ENCODE measurements at places on chromosomes 3 and 15.

- no peak for DNase-seq
Measured at GRCh38 chr15:63046917-63047760, 4.6 kb downstream of the TPM1 start.

- no peak for DNase-seq
Measured at GRCh38 chr3:190178779-190179178, 58.1 kb upstream of the P3H2 start.

- no peak for DNase-seq
Measured at GRCh38 chr15:68933001-68933400, 2.7 kb downstream of the SPESP1 start.

DNA sequence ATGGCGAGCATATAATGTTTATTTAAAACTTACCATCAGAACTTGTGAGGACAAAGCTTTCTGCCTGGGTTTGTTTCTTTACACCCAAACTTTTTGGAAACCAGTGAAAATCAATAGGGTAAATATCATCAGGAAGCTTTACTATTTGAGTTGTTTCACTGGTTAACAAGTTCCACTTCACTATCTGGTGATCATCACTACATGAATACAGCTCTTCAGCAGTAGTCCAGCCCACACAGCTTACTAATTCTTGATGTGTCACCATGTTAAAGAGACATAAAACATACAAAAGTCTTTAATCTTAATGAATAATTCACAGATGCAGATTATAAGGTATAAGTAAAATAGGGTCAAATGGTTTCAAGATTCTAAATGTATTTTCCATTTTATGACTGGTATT, 17.6 kb downstream of the IFT80 start:
- no peak for DNase-seq

DNA sequence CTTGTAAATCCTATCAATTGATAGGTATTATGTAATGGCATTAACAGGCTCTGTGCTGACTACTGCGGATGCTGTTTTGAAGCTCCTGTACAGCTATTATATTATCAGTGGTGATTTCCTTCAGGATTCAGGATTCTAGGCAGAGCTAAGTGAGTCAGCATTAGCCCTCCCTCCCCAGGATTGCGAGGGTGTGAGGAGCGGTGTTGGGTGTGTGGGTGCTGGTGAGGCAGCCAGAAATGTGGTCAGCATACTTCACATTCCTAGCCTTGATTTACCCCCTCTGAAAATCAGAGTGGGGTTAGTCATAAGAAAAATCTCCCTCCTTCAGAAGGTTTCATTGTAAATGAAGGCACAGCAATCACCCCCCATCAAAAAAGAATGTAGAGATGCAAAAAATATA, 72.5 kb downstream of the SNTN start:
- no peak for DNase-seq

DNA sequence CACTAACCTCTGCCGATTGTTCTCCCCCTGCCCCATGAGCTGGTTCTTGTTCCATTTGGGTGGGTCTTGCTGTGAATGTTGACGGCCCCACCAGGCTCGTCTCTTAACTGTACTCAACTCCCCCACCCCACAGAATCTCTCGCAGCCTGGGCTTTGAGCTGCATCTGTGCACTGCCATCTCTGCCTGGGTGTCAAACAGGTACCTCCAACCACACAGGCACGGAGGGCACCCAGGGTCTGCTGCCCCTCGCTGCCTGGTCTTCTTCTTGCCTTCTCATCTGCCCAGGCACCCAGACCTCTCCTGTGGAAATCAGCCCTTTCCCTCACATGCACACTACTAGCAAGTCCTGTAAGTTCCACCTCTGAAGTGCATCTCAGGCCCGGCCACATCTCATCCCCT, 10.1 kb downstream of the TLR9 start:
- DNase-seq: no peak

DNA sequence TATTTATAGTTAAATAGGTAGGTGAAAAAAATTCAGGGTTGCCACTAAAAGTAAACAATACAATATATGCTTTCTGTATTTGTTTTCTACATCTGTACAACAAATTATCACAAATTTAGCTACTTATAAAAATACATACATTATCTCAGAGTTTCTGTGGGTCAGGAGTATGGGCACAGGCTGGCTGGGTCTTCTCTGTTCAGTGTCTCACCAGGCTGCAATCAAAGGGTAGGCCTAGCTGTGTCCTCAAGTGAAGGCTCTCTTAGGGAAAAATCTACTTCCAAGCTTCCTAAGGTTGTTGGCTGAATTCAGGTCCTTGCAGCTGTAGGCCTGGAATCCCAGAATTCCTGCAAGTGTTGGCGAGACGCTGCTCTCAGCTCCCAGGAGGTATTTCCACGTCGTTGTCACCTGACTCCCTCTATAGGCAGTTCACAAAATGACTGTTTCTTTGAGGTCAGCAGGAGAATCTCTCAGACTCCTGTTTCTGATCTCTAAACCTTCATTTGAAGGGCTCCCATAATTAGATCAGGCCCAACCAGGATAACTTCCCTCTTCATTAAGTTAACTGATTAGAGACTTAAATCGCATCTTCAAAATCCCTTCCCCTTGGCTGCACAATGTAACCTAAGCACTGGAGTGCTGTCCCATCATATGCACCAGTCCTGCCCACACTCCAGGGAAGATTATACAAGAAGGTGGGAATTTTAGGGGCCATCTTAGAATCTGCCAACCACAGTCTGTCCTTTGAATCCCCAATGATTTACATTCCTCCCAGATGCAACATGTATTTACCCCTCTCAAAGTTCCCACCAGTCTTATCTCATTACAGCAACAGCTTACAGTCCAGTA, 296.6 kb downstream of the SUCLG2 start:
- peak; percentile 39 for DNase-seq

GRCh38 chr3:114432310-114432709, 138.5 kb downstream of the TIGIT start:
- no peak for DNase-seq

DNA sequence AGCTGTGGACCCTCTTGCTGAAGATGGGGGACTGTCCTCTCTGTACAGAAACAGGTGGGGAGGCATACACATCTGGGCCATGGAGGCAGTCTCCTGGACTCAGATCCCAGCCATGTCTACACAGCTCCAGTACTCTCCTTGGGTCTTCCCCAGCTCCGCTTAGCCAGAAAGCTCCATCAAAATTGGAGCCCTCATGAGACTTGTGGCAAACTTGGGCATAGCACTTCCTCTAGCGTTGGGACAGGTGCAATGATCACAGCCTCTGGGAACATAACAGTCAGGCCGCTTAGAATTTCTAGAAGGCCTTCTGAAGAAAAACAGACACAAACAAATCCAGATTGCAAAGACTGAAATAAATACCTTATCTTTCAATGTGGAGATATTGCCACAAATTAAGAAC, 634.3 kb upstream of the GOLIM4 start:
- no peak for DNase-seq

All from LNCaP clone FGC (cell line).